ENCODE measurements at places on chromosomes 3 and 15.

- no peak for DNase-seq
Measured at GRCh38 chr3:149417174-149417573, 39.7 kb upstream of the TM4SF1 start.

- DNase-seq, result no peak
Measured at GRCh38 chr15:61056386-61056785, 172.7 kb downstream of the RORA start.

DNA sequence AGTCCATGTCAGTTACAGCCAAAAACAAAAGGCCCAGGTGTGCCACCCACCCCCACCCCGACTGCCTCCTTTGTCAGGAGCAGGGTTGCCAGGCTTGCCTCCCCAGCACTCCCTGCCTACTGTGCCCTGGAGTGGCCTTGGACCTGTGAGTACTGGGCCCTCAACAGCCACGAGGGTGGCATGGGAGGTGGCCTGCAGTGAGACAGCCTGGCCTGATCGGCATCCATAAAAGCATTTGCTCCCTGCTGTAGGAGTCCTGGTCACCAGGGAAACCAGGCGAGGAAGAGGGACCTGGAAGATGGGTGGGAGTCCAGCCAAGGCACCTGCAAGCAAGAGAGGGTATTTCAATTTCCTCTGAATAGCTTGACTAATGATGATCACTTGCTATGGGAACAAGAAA is 56.4 kb upstream of the KCNMB2 start:
- no peak for DNase-seq

GRCh38 chr3:152232001-152232400 is 36.7 kb upstream of the MBNL1 start:
- DNase-seq, result no peak

- DNase-seq, result peak; percentile 95
Measured at GRCh38 chr15:71201477-71201876, 86.2 kb downstream of the THSD4 start.

- DNase-seq, result no peak
Measured at GRCh38 chr3:176969066-176969465, 228.2 kb downstream of the TBL1XR1 start.

DNA sequence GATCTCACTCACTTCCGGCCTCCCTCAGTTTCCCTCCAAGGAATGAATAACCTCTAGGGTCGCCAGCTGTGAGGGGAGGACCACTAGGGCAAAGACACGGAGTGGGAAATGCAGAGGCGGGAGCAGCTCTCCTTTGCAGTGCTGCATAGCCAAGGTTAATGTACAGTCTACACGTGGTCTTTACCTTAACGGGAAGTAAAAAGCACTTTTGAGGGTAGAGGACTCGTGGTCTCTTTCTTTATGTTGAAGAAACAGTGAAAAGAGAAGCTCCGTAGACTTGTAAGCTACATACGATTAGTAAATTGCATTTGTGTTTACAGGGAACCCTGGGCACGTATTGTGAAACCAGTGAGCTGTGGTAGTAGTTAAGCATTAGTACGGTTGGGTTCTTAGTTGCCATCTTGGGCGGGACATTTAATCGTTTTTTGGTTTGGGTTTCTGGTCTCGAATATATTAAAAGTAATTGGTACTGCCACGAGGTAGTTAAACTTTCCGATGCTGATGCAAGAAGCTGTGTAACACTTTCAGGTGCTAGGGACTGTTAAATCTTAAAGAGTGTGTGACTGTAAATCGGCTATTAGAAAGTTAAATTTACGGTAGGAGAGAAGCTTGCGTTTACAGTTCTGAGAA is 828 bp downstream of the U2SURP start:
- DNase-seq, result no peak

GRCh38 chr15:54288049-54288448 is 309.8 kb downstream of the UNC13C start:
- DNase-seq, result no peak

DNA sequence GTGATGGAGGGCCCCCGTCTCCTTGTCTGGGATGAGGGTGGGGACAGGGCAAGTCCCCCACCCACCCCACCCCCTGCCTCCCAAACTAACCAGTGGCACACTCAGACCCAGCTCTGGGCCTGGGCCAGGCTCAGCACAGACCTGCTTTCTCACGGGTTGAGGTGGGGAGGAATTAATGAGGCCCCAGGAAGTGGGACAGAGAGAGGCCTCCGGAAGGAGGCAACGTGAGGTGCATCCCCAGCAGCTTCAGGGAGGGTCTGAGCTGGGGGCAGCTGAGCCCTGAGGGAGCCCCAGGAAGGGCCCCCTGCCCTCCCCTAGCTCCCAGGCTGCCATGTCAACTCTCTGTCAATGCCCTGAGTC is 15.0 kb upstream of the GNAI2 start:
- no peak for DNase-seq

DNA sequence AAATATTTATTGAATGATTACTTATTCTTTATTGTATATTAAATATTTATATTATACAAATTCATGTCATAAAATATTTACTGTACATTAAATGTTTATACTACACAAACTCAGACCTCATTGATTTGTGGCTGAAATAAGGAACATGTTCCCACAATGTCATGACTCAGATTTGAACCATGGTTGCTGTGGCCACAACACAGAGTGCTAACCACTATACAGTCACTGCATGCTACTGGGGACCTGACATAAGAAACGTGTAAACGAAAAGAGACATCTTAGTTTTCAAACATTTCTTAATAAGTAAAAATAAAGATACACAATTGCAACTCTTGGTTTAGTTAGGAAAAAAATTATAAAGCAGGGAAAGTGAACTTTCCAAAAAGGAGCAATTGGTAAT is 99.1 kb upstream of the AGTR1 start:
- no peak for DNase-seq

GRCh38 chr3:9732080-9732739 is 675 bp downstream of the BRPF1 start:
- no peak for DNase-seq

GRCh38 chr3:196192524-196193051 is 18.6 kb downstream of the ZDHHC19 start:
- DNase-seq, result no peak

DNA sequence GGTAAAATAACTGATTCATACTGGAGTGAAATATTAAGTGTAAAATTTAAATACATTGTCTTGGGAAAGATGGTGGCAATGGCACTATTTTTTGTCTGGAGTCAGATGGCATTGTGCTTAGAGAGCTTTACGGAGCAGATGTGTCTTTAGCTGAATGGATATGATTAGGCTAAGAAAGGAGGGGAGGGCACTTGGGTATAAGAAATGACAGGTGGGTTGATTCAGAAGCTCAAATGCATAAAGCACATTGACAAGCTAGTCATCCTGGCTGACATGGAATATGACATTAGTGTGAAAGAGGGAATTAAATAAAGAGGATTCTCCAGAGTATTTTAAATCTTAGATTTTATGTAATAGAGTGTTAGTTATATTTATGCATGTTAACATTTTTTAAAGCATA is 570.1 kb upstream of the CBLB start:
- peak; percentile 1 for DNase-seq

GRCh38 chr15:25182736-25183445 is 228.1 kb downstream of the SNRPN start:
- no peak for DNase-seq

DNA sequence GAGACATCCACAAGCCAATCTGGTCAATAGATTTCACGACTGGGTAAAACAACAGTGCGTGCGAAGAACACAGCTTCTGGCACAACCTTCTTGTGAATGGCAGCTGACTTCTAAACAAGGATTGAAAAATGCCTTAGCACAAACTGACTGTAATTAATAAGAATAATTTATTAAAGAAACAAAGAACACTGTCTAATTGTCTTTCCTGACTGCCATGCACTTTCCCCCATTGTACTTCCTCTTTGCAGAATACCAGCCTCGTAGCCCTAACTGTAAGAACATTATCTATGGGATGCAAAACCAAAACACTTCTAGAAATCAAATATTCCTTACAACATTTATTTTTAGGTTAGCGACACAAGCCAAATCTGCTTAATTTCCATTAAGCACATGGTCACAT is 6.5 kb downstream of the FOXP1 start:
- DNase-seq, result no peak

Measured in NCI-H345 (cell line).